ENCODE measurements at places on chromosomes 5 and 9.

DNA sequence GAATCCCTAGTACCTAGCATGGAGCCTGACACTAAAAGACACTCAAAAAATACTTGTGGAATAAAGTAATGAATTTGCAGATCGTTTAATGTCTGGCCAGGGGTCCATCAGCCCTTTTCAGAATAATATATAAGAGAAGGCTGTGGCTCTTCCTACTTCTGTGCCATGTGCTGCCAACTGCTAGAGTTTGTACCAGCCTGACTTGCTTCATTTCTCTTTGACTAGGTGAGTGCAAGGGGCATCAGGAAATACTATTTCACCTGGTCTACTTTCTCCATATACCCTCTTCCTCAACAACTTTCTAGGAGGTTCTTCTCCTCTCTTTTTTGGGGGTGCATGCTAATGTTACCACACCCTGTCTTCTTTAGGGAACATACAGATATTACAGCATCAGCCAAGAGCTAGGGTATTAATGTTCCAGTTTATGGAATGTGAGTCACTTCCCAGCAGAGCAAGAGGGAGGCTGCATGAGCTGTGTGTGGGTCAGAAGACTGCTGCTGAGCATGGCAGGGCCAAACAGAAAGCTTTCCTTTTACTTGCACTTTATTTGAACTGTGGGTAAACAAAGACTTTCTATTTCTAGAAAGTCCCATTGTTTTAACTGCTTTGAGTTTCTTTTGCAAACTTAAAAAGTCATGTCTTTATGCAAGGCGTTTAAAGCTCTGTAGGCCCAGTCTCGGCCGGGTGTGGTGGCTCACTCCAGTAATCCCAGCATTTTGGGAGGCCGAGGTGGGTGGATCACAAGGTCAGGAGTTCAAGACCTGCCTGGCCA lies 158.9 kb downstream of the ADAMTSL1 start:
- no peak for DNase-seq

DNA sequence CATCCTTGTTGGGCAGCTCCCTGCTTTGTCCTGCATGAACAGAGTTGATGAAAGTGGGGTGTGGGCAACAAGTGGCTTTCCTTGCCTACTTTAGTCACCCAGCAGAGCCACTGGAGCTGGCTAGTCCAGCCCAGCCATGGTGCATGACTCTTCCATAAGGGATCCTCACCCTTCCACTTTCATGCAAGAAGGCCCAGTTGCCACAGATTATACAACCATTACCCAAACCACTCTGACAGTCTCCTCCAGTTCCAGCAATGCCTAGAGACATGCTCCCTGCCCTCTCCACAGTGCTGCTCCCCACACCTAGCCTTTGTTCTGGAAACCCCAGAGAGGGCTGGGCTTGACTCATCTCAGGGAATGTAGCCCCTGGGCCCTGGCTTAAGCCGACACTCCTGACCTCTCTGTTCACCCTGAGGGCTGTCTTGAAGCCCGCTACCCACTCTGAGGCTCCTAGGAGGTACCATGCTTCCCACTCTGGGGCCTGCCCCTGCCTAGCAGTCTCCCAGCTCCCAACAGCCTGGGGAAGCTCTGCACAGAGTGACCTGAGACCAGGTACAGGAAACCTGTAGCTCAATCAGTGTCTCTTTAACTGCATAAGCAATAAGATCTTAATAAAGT lies 3.9 kb downstream of the SLC35A4 start:
- DNase-seq = no peak

- no peak for DNase-seq
These were observed 35.6 kb upstream of the HAND1 start for GRCh38 chr5:154513669-154514084.

- DNase-seq = no peak
These were observed 6.6 kb upstream of the RNF20 start for GRCh38 chr9:101527066-101527465.

DNA sequence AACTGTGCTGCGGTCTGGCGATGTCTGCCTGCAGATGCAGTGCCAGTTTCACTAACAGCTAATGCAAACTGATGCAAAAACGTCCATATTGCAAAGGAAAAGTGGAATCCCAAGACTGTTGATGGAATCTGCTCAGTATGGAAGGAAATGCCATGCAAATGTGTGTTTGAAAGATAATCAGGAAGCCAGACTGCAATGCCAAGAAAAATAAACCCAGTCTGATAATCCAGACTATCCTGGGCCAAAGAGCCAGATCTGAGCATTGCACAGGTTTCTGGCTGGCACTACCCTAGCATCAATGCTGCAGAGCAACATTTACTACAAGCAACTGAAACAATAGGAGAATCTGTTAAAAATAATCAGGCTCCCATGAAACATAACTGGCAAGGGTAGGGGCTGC lies 130.3 kb downstream of the FSTL4 start:
- no peak for DNase-seq

GRCh38 chr9:20640331-20641187 lies 18.3 kb upstream of the MLLT3 start:
- peak; percentile 36 for DNase-seq

- no peak for DNase-seq
These were observed 25.4 kb upstream of the SSBP2 start for GRCh38 chr5:81776258-81776657.

DNA sequence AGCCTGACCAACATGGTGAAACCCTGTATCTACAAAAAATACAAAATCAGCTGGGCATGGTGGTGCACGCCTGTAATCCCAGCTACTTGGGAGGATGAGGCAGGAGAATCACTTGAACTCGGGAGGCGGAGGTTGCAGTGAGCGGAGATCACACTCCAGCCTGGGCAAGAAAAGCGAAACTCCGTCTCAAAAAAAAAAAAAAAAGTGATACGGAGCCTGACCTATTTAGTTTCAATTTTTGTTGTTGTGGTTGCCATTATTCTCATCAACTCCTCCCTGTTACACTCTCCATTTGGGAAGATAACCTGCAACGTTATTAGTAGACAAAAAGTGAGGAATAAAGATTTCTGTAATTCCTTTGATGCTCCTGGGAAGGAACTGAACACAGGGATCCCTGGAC lies 1.3 kb downstream of the STOM start:
- no peak for DNase-seq

DNA sequence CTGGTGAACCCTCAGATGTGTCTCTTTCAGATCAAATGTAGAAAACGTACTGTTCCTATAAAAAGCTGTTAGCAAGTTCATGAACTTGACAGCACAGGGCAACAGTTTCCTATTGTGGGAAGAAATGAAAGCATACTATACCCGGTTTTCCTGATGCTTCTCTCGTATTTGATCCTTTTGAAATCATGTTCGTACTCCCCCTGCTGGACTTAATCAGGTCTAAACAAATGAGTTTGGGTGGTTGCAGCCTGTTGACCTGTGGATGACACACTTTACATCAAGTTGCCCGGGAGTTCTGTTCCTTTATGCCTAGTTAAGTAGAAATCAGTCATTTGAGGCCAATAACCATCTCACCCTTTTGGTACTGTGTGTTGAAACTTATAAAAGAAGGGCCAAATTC lies 1992.3 kb downstream of the MAT2B start:
- DNase-seq = no peak

GRCh38 chr5:32586276-32586599 lies 881 bp downstream of the SUB1 start:
- no peak for DNase-seq

DNA sequence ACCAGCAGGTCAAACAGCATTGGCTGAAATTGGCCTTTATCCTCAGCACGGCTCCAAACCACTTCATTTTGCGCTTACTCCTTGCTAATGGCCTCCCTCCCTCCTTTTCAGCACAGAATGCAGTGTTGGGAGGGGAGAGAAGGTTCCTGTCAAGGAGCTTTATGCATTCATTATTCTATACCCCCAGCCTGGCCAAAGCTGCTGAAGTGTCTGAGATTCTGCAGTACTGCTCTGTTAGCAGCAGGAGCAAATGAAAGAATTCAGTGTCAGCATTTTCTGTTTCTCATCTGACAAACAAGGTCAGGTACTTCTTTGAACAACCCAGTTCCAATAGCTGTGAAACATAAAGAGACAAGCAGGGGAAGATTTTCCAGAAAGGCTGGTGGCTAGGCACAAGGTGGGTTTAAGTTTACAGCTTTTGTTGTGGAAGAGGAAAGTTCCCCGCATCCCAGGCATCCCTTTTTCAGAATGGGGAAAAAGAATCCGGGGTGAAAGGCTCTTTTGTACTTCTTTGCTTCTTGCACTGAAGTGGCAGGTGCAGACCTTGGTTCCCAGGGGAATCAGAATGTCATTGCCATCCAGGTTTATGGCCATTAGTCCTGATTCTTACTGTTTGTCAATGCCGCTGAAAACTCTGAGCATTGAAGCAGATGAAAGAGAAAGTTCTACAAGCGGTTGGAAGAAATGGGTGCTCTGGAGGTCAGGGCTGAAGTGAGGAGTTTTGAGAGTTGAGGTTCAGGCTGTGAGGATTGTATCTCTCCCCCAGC lies 109.3 kb upstream of the APC start:
- DNase-seq = no peak

- no peak for DNase-seq
These were observed 273.5 kb downstream of the TMEM38B start for GRCh38 chr9:105967797-105968196.

DNA sequence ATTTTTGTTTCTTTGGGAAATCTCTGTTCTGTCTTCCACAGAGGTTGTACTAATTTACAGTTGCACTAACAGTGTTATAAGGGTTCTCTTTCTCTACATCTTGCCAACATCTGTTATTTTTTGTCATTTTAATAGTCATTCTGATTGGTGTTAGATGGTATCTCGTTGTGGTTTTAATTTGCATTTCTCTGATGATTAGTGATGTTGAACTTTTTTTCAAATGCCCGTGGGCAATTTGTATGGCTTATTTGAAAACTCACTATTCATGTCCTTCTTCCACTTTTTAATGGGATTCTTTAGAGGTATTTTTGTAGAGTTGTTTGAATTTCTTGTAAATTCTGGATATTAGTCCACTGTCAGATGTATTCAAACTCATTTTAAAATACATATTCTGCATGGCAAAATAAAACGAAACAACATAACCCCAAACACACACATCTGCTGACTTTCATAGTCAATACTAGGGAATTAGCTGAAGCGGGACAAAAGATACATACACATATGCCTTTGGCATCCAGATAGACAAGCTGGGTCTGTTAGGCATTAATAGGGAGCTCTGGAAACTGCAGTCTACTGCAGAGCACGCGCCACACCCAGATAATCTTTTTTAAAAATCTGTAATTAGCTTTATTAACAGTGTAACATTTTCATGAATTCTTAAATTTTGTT lies 5.8 kb upstream of the SPATA31C2 start:
- no peak for DNase-seq

DNA sequence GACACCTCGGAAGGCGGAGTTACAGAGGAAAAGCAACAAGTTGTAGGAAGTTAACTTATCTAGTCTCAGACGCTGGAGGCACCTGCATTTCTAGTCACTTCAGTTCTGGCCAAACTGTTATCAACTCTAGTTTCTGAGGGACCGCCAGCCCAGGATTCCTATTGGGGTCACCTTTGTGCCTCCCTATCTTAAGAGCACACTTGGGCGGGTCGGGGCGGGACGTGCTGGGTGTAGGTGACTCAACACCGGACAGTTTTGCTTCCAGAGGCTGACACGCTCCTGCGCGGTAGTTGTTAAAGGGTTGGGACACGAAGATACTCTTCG lies 679 bp upstream of the KDM4C start:
- no peak for DNase-seq

DNA sequence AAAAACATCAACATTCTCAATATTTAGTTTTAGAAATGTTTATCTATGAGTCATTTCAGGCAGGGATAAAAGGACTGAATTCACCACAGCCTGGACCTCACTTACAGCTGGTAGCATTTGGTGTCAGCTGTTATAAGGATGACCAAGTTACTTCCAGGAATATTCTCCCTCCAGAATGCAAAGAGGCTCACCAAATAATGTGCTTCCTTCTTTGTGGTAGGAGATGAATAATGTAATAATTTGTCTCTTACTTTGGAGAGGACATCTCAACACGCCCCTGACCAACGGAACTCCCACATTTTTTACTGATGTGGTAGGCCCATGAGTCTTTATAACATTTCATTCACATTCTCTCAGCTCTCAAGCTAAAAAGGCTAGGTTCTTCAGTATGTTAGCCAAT lies 825.9 kb upstream of the GRAMD2B start:
- DNase-seq = no peak

GRCh38 chr5:53364061-53364460 lies 116.4 kb upstream of the FST start:
- no peak for DNase-seq

DNA sequence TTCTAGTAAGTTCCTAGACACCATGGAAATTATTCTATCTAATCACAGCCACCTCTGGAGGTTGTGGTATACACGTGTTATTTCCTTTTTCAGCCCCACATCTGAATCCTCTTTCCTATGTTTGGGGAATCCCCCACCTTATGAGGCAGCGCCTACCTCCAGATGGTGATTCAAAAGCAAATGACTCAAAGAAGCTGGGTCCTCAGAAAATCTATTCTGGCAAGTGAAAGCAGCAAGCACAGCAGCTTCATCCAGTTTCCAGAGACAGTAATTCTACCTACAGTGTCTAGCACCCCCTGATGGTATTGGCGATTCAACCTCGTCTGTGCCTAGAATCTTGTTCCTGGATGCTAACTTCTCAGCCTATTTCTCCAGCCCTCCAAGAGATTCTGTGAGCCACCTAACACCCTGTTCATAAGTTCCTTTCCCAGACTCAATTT lies 43.0 kb downstream of the STRBP start:
- no peak for DNase-seq

DNA sequence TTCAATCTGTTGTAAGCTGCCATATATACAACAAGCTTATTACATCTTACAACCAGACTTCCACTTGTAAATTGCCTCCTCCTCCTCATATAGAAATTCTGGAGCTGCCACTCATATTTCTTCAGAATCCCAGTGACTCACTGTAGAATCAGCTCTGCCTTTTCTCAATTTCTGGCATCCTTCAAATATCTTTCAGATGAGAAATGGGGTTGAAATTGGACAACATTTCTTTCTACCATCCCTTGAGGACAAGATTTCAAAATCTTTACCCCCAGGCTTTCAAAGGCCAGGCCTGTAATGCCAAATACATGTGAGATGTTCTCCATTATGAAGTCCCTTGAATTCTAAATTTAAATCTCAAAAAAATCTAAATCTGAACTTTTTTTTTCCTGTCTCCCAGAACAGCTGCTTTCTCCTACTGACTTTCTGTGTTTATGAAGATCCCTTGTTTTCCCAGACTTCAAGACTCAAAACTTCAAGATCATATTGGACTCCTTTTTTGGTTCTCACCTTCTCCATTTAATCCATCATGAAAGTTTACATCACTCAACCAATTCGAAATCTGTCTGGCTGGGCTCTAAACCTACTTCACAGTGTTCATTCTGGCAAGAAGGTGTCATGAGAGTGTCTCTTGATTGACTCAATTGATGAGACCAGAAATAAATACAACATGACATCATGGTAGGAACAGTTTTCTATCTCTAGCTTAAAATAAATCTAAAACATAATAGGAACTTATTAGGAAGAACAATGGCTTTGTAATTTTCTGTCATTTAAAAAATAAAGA lies 109.8 kb downstream of the HMHB1 start:
- no peak for DNase-seq

DNA sequence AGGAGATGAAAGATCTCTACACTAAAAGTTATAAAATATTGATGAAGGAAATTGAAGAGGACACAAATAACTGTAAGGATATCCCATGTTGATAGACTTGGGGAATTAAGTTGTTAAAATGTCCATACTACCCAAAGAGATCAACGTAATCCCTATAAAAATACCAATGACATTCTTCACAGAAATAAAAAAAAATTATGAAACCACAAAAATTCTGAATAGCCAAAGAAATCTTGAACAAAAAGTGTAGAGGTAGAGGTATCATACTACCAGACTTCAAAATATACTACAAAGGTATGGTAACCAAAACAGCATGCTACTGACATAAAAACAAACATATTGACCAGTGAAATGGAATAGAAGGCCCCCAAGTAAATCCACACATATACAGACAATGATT lies 71.5 kb upstream of the ELL2 start:
- DNase-seq = no peak
